Left ventricle myocardium inferior (tissue), 1 donor: ENCODE measurements at places on chromosomes 1 and 21. TPM values are rescaled to one million over a fixed set of nuclear protein-coding genes. Genes with fewer than 3 reads are reported as not detected.

The LCE1E gene
- total RNA-seq = not detected

DNA sequence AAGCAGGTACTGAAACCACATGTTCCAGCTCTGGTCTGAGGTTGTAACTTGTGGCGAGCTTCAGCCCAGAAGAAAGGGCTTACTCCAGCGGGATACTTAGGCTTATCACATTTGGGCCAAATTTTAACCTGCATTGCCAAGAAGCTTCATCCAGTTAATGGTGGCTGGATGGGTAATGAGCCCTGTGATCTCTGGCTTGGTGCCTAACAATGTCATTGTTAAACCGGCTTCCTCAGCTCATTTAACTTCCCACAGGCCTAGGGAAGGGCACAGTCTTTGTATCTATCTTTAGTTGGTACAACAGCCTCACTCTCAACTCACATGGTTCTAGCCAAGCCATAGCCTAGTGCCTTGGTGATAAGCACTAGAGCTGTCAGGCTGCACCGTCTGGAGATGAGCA, 43.6 kb upstream of the CCDC190 start:
- H3K4me1 ChIP-seq = peaks cover 21% of the 10 kb centered on the region
- H3K36me3 ChIP-seq = no peaks in the 10 kb centered on the region
- peak overlapping the region; percentile 61 for H3K27ac ChIP-seq
- H3K4me3 ChIP-seq = no peak overlapping the region
- H3K27me3 ChIP-seq = no peaks in the 10 kb centered on the region

The HES3 gene
- not detected for total RNA-seq

- DNase-seq = no peak
- H3K36me3 ChIP-seq = no peaks in the 10 kb centered on the region
- no peaks in the 10 kb centered on the region for H3K27me3 ChIP-seq
- no peak overlapping the region for H3K4me3 ChIP-seq
- H3K4me1 ChIP-seq = peaks cover 35% of the 10 kb centered on the region
Measured at GRCh38 chr21:27371115-27371974, 404.5 kb upstream of the ADAMTS5 start.

The HOOK1 gene
- 4.0 TPM for total RNA-seq

DNA sequence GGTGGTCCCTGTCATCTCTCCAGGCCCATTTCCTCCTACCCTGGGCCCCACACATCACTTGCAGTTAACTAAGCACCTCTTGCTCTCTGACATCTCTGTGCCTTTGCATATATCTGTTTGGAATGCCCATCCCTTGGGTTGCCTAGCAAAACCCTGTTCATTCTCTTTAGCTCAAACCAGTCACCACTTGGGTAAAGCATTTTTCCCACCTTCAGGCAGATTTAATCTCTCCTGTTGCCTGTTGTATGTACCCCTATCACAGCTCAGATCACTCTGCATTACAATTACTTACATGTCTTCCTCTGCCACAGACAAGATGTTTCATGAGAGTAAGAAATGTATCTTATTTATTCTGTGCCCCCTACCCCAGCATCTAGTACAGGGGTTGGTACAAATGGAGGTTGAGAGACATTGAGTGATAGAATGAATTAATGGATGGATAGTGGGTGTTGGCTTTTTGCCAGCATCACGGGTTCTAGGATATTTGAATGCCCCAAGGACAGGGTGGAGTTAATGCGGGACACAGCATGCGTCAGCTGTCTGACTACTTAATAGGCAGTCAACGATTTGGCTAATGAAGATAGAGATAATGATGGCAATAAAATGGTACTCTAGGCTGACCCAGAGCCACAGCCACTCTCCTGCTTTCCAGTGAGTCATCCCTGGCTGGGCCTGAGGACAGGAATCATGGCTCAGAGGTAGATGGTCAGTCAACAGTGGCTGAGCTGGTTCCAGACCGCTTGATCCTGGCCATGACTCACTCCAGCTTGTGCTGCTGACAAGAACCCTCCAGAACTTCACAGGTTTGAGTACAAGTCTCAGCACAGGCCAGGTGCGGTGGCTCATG, 6.5 kb downstream of the NR0B2 start:
- no peak for DNase-seq
- no peaks in the 10 kb centered on the region for H3K27me3 ChIP-seq
- no peaks in the 10 kb centered on the region for H3K36me3 ChIP-seq
- no peak overlapping the region for H3K4me3 ChIP-seq
- no peak overlapping the region for H3K27ac ChIP-seq
- peaks cover 11% of the 10 kb centered on the region for H3K4me1 ChIP-seq

The NUF2 gene
- 1.0 TPM for total RNA-seq

The CTTNBP2NL gene
- 14.3 TPM for total RNA-seq

GRCh38 chr21:43858806-43859648, 6.0 kb upstream of the AGPAT3 start:
- H3K4me1 ChIP-seq = peaks cover 20% of the 10 kb centered on the region
- H3K27me3 ChIP-seq = no peaks in the 10 kb centered on the region
- H3K36me3 ChIP-seq = no peaks in the 10 kb centered on the region
- DNase-seq = no peak
- no peak overlapping the region for H3K4me3 ChIP-seq
